ENCODE measurements at places on chromosomes 12 and 14.
A peak's percentile ranks its signal among the peaks of the same experiment; 100 is the strongest.

DNA sequence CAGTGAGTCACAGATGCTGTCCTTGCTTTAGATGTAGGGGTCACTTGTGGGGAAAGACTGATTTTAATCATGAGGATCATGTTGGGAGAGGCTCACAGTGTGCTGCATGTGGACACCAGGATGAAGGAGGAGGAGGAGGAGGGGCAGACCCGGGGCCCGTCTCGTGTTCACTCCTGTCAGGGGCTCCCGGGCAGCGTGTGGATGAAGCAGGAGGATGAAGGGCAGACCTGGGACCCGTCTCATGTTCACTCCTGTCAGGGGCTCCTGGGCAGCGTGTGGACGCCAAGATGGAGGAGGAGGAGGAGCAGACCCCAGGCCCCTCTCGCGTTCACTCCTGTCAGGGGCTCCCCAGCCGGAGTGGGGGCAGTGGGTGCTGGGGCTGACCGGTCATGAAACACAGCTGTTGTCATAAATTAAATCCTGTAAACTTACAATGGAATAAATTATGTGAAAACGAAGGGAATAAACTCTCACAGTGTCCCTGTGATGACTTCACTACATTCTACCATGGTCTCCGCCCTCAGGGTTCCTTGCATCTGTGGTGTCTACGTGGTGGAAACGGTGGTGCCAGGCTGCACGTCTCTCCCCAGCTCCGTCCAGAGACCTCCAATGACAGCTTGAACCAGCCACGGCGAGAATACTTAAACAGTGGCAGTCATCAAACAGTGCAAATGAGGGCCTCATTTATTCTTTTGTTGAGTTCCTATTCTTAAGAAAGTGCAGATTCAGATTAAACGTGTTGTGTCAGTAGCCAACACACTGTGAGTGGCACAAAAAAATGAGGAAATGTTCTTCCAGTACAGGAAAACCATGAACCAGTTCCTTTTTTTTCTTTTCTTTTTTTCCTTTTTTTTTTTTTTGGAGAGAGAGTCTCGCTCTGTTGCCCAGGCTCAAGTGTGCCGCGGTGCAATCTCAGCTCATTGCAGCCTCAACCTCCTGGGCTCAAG is 37.7 kb upstream of the SFSWAP start:
- DNase-seq: no peak

DNA sequence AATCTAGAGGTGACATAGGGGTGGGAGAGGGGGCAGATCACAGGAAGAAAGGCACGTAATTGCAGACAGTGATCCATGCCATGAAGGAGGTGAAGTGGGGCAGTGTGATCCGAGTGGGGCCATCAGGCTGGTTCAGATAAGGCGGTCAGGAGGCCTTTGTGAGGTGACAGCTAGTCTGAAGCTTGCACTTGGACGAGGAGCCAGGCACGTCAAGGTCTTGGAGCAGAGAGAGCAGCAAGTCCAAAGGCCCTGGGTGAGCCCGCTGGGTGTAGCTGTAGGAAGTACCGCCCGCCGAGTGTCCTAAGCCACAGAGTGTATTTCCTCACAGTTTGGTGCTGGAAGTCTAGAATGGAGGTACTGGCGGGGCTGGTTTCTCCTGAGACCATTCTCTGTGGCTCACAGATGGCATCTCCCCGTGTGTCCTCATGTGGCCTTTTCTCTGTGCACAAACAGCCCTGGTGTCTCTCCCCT is 23.6 kb downstream of the RHOF start:
- DNase-seq: no peak

GRCh38 chr14:64715146-64715627 is 11.0 kb downstream of the PLEKHG3 start:
- no peak for DNase-seq

DNA sequence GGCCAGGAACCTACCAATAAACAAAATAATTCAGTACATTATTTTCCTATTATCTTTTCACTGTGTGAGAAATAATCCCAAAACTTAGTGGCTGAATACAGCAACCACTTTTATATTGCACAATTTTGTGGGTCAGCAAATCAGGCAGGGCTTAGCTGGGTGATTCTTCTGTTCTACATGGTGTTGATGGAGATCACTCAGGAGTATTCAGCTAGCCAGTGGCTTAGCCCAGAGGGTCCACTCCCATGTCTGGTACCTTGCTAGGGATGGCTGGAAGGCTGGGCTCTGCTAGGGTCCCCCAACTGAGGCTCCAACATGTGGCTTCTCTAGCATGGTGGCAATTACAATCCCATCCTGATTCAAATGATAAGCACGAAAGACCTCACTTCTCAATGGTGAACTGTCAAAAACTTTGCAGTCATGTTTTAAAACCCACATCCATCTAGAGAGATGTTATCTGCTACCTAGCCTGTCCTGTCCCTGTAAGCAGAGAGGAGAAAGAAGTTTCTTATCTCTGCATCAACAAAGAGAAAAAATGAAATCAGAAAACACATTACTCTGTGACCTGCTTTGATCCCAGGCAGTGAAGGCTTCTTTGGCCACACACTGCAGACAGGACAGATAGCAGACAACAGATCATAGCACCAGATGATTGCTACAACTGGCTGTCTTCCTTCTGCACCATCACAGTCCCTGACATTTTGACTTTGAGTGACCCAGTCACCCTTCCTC is 51.0 kb upstream of the MYL2 start:
- no peak for DNase-seq

- peak; percentile 39 for DNase-seq
Observed at GRCh38 chr12:69096669-69097335, 142.6 kb upstream of the CPSF6 start.

GRCh38 chr14:104034976-104035699 is 50.4 kb upstream of the ASPG start:
- DNase-seq: no peak

- DNase-seq: no peak
Observed at GRCh38 chr12:124357616-124358015, 62.7 kb downstream of the RFLNA start.

DNA sequence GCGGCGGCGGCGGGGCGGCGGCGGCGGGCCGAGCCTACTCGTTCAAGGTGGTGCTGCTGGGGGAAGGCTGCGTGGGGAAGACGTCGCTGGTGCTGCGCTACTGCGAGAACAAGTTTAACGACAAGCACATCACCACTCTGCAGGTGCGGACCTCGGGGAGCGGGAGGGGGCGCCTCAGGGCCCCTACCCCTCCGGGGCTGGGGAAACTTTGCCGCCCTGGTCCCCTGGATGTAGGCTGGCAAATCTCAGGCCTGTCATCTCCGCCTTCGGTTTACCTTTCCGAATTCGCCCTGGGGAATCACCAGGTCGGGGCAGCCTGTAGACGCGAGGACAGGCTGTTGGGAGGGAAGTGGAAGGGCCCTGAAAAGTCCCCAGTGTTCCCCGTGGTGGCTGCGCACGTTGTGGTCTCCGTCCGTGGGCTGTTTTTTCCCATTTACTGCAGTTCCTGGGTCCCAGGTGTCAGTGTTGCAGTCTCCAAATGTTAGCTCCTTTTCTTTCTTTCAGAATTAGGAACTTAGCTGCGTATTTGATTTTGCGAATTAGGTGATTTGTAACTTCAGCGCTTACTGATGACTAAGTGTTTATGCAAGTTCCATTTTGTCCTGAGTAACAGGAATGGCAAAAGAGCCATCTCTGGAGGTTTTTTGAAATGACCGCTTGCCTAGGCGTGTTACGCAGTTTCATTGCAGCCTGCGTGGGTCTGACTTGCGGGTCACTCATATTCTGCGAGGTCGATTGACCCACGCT is 656 bp downstream of the RAB21 start:
- DNase-seq: peak; percentile 72

DNA sequence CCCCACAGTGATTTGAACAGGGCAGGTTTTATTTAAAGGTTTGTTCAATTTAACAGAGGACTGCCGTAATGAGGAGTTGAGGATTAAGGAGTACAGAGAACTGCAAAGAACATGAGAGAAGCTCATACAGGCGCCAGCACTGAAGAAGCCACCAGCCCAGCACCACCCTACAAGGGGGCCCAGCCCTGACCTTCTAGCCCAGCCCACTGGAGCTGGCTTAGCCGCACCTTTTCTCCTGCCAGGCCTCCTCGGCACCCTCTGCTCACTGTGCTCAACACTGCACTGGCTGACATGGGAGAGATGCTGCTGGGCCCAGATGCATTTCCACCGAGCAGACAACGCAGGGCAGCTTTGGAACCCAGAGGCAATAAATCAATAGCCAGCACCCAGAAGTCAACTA is 36.5 kb upstream of the SFSWAP start:
- DNase-seq: no peak

GRCh38 chr12:49296034-49296835 is 1.3 kb downstream of the PRPH start:
- peak; percentile 48 for DNase-seq

DNA sequence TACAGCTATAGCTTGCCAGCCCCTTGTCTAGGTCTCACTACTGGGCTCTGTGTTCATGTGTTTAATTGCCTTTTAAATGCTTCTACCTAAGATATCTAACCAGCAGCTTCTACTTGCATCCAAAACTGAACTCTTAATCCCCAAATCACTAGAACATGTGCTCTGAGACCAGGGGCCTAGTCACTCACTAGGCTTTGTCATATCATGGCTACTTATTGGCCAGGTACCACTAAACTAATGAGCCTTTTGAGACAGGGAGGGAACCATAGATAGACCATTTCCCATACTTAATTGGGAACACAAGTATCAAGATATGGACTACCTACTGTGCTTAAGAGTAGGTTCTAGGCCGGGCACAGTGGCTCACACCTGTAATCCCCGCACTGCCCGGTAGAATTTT is 6.5 kb downstream of the HSP90B1 start:
- DNase-seq: no peak

GRCh38 chr14:88542857-88543795 is 11.7 kb downstream of the PTPN21 start:
- DNase-seq: peak; percentile 34

- DNase-seq: peak; percentile 35
Observed at GRCh38 chr14:69268763-69269162, 8.8 kb downstream of the GALNT16 start.

- DNase-seq: no peak
Observed at GRCh38 chr12:94435511-94435927, 24.1 kb downstream of the CEP83 start.

GRCh38 chr12:26153421-26154154 is 28.8 kb upstream of the BHLHE41 start:
- DNase-seq: peak; percentile 86

- peak; percentile 52 for DNase-seq
Observed at GRCh38 chr12:114316076-114316475, 89.9 kb downstream of the TBX5 start.

GRCh38 chr12:102441077-102441596 is 39.2 kb downstream of the IGF1 start:
- no peak for DNase-seq

Measured in adipocyte (in vitro differentiated cells).